ENCODE measurements at places on chromosomes 1 and 21. TPM values are rescaled to one million over a fixed set of nuclear protein-coding genes. Genes with fewer than 3 reads are reported as not detected.

DNA sequence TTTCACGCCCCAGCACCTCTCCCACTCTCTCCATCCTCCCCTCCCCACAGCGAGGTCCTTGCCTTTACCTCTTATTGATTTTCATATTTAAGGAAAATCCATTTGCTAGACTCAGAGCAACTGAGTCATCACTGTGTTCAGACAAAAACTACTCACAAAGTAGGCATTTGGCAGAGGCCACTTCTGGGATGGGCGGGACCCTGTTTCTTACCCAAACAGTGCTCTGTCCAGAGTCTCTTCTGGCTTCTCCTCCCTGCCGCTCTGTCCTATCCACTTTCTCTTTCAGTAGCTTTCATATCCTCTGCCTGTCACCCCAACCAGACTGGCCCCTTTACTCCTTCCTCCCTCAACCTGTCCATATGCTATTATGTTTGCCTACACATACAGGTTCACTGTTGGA lies 2.4 kb upstream of the NAV1 start:
- peak overlapping the region; percentile 58 for H3K27ac ChIP-seq
- H3K27me3 ChIP-seq: no peaks in the 10 kb centered on the region
- H3K36me3 ChIP-seq: no peaks in the 10 kb centered on the region
- no peak overlapping the region for H3K4me3 ChIP-seq
- H3K4me1 ChIP-seq: peaks cover 22% of the 10 kb centered on the region

GRCh38 chr1:43766086-43766784 lies 58.9 kb downstream of the ST3GAL3 start:
- DNase-seq: no peak
- peaks cover 20% of the 10 kb centered on the region for H3K4me1 ChIP-seq
- H3K4me3 ChIP-seq: no peak overlapping the region
- no peak overlapping the region for H3K27ac ChIP-seq
- no peaks in the 10 kb centered on the region for H3K27me3 ChIP-seq

DNA sequence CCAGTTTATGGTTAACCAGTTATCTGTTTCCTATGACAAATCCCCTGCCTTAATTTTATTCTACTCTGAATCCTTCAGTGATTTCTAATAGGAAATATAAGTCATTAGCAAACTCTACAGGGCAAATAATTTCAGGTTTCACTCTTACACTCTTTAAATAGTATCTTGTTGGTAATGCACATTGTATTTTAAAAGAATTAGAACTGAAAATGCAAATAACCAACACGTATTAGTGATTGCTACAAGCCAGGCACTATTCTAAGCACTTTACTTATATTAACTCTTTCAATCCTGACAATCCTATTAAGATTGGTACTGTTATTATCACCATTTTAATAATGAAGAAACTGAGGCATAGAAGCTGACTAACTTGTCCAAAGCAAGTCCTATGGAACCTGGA lies 48.3 kb upstream of the LHX8 start:
- no peaks in the 10 kb centered on the region for H3K4me1 ChIP-seq
- DNase-seq: no peak

MSH4 gene
- total RNA-seq: 0.88 TPM

- no peaks in the 10 kb centered on the region for H3K27me3 ChIP-seq
- DNase-seq: peak; percentile 96
- H3K4me3 ChIP-seq: no peak overlapping the region
- H3K27ac ChIP-seq: peak overlapping the region; percentile 59
- H3K4me1 ChIP-seq: peaks cover 34% of the 10 kb centered on the region
These were observed 22.4 kb upstream of the NPPB start for GRCh38 chr1:11880911-11881748.

GRCh38 chr1:27366411-27367159 lies at the start of gene MAP3K6:
TSS of gene MAP3K6 (minus strand) at chr1:27366961. CDS start at chr1:27366597, 364 bp downstream.
- peak; percentile 89 for DNase-seq
- H3K27me3 ChIP-seq: no peaks in the 10 kb centered on the region
- H3K27ac ChIP-seq: peak within 1 kb of the TSS; percentile 86
- H3K4me1 ChIP-seq: peaks cover 17% of the 10 kb centered on the region
- H3K36me3 ChIP-seq: no peaks in the 10 kb centered on the region

TMEM54 gene
- 7.0 TPM for total RNA-seq

- no peaks in the 10 kb centered on the region for H3K36me3 ChIP-seq
- no peak for DNase-seq
- H3K4me3 ChIP-seq: no peak overlapping the region
These were observed 9.1 kb upstream of the LCE2D start for GRCh38 chr1:152654110-152654509.

DNA sequence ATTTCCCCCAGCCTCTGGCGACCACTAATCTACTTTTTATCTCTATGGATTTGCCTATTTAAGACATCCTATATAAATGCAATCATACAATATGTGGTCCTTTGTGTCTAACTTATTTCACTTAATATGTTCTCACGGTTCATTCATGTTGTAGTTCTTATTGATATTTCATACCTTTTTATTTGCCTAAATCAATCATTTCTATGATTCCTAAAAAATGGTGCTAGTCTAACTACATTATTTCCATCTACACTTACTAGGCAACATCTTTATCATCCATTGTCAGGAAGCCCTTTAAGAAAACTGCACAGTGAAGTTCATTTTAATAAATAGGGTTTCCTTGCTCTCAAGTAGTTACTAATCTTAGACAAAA lies 380 bp upstream of the FBXO28 start:
- DNase-seq: no peak
- peaks cover 24% of the 10 kb centered on the region for H3K4me1 ChIP-seq
- peaks cover 9% of the 10 kb centered on the region for H3K27me3 ChIP-seq
- H3K36me3 ChIP-seq: no peaks in the 10 kb centered on the region

PROX1 gene
- 20.6 TPM for total RNA-seq

GRCh38 chr1:209720326-209720725 lies 15.7 kb downstream of the HSD11B1 start:
- H3K4me3 ChIP-seq: no peak overlapping the region
- DNase-seq: no peak
- no peaks in the 10 kb centered on the region for H3K27me3 ChIP-seq
- H3K4me1 ChIP-seq: no peaks in the 10 kb centered on the region
- H3K36me3 ChIP-seq: no peaks in the 10 kb centered on the region

DNA sequence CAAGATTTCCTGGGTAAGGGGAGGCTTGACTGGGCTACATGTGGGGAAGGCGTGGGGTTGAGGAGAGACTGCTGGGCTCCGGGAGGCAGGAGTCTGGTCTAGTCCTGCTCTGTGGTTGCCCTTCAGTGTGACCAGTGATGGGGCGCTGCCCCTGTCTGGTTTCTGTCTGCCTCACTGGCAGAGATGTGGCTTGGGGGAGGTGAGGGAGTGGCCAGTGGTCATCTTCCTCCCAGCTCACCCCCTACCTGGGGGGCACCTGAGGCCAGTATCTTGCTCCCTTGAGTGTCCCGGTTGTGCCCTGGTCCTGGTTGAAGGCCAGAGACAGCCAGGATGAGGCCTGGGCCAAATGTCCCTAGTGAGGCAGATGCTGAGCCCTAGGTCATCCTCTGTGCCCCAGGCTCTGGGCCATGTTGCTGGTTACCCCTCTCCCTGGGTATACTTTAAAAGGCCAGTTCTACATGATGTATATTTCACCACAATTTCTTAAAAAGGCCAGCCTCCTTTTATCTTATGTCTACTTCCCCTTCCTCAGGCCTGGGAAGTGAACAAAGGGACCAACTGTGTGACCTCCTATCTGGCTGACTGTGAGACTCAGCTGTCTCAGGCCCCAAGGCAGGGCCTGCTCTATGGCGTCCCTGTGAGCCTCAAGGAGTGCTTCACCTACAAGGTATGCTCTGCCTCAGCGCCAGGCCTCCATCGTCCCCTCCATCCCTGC lies 10.5 kb downstream of the FAAH start:
- H3K4me3 ChIP-seq: no peak overlapping the region
- no peaks in the 10 kb centered on the region for H3K27me3 ChIP-seq
- peaks cover 17% of the 10 kb centered on the region for H3K4me1 ChIP-seq
- no peaks in the 10 kb centered on the region for H3K36me3 ChIP-seq
- no peak for DNase-seq

DNA sequence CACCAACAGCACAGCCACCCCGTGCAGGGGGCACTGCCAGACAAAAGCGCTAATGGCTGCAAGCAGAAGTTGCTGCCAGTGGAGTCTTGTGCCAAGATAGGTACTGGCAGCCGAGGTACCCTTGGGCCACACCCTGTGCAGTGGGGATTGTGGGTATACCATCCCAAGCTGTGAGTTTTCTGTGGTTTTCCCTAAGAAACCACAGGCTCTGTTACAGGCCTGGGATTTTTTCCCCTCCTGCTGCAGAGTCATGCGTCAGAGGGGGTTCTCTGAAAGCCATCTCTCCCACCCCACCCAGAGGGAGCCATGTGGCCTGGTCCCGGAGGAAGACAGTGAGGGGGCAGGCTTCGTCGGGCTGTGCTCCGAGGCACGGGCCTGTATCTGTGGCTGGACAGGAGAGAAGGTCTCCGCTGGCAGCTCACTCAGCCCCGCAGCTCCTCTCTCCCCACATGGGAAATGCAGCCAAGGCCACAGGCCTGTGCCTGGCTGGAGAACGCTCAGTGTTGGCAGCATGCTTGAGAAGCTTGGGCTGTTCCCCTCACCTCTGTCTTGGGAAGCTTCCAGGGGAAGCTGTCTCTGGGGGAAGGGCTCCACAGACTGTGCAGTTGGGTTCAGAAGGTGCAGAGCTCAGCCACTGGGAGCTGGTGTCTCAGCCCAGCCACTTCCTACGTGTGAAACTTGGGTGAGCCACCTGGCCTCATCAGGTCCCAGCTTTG lies 42.5 kb downstream of the NEK2 start:
- H3K27ac ChIP-seq: no peak overlapping the region
- no peak for DNase-seq
- H3K4me3 ChIP-seq: no peak overlapping the region

CATSPER4 gene
- total RNA-seq: not detected

DNA sequence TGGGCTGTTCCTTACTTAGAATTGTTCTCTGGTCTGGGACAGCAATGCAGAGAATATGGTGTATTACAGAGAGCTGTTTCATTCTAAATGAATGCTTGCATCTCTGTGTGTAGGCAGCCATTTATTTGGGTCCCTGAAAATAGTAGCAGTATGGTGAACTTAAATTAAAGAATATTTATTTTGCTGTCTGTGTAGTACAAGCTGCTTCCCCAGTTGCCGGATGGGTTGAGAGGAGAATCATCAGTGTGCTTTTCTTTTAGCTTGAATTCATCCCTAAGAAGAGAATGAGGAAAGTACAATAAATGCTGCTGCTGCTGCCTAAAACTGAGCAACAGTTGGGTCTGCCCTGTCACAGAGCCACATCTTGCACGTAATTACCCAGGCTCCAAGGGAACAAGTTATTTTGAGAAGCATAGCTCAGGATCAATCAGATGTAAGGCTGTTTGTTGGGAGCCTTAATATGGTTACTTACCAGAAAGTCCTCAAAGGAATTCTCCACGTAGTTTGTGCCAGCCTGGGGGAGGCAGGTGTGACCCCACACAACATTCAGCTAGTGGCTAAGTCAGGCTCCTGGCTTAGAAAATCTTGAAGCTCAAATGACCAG lies 16.6 kb downstream of the ACTN2 start:
- no peak for DNase-seq
- peaks cover 79% of the 10 kb centered on the region for H3K4me1 ChIP-seq
- no peaks in the 10 kb centered on the region for H3K27me3 ChIP-seq
- H3K4me3 ChIP-seq: peak overlapping the region; percentile 37
- H3K27ac ChIP-seq: peak overlapping the region; percentile 99

DNA sequence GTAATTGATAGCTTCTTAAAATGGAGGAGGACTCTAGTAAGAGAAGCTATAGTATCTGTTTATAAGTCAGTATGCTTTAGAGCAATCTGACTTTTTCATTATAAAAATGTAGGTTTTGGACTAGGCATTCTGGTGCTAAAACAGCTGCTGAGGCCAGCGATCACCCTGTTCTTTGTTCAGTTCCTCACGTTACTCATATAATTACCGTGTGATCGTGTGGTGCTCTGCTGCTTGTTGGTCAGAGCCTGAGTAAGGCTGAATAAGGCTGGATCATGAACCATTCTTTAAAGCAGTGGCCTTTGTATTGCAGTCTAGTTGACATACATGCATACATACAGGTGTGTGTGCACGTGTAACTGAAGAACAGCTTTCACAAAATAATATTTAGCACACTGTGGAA lies 25.2 kb downstream of the CDC42 start:
- H3K27me3 ChIP-seq: no peaks in the 10 kb centered on the region
- peaks cover 4% of the 10 kb centered on the region for H3K36me3 ChIP-seq
- H3K4me3 ChIP-seq: no peak overlapping the region
- no peak for DNase-seq
- H3K4me1 ChIP-seq: peaks cover 54% of the 10 kb centered on the region

DNA sequence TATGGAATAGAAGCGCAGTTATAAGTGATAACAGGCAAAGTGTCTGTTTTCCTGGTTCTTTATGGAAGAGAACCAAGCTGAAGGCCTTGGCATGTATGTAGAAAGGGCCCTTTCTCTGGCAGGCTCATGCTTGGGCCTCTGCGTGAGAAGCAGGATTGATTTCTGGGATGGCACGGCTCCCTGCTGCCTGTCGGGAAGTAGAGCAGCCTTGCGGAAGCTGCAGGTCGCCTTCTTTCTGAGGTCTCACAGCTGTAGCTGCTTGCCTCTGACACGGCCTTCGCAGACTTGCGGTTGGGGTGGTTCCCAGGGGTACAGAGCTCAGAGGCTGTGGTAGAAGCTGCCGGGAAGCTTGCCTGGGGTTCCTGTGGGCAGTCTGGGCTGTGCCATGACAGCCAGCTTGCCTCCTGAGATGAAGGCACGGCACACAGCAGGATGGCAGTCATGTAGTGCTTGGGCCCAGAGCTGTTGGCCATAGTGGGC lies 39.4 kb downstream of the TRAPPC10 start:
- no peaks in the 10 kb centered on the region for H3K27me3 ChIP-seq
- H3K27ac ChIP-seq: peak overlapping the region; percentile 81
- peaks cover 37% of the 10 kb centered on the region for H3K4me1 ChIP-seq
- DNase-seq: peak; percentile 71

DNA sequence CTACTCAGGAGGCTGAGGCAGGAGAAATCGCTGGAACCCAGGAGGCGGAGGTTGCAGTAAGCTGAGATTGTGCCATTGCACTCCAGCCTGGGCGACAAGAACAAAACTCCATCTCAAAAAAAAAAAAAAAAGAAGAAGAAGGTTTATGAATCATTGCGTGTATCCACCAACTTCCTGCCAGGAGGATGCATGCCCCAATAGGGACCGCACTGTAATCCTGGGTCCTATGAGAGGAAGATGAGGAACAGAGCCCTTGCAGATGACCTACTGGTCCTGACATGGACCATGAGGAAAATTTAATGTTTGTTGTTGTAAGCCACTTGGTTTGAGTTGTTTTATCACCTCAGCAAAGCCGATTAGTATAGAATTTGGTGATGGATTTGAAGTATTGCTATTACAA lies 56.7 kb downstream of the PTGS2 start:
- no peak overlapping the region for H3K4me3 ChIP-seq
- H3K27me3 ChIP-seq: no peaks in the 10 kb centered on the region
- DNase-seq: no peak
- H3K4me1 ChIP-seq: no peaks in the 10 kb centered on the region
- H3K27ac ChIP-seq: no peak overlapping the region

DNA sequence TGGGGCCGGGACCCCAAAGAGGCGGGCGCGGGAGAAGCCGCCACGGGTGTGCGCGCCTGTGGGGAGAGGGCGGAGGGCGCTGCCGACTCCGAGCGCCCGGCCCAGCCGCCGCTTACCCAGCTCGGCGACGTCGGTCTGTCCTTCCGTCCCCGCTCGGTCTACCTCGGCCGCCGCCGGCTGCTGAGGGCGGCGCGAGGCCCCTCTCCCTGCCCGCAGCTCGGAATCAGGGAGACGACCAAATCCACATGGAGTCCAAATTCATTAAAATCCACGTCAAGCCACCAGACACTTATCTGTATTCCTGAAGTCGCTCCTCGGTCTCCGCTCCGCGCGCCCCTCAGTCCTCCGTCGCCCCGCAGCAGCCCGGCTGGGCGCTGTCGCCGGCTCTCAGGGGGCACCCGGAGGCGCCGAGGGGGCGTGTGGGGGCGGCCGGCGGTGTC lies 637 bp downstream of the PLXNA2 start:
- H3K4me1 ChIP-seq: peaks cover 42% of the 10 kb centered on the region
- H3K4me3 ChIP-seq: peak overlapping the region; percentile 84
- H3K27ac ChIP-seq: peak overlapping the region; percentile 90
- no peaks in the 10 kb centered on the region for H3K27me3 ChIP-seq
- no peaks in the 10 kb centered on the region for H3K36me3 ChIP-seq

Data from psoas muscle (tissue), 8 donors.